ENCODE measurements at places on chromosomes 2 and 18.

DNA sequence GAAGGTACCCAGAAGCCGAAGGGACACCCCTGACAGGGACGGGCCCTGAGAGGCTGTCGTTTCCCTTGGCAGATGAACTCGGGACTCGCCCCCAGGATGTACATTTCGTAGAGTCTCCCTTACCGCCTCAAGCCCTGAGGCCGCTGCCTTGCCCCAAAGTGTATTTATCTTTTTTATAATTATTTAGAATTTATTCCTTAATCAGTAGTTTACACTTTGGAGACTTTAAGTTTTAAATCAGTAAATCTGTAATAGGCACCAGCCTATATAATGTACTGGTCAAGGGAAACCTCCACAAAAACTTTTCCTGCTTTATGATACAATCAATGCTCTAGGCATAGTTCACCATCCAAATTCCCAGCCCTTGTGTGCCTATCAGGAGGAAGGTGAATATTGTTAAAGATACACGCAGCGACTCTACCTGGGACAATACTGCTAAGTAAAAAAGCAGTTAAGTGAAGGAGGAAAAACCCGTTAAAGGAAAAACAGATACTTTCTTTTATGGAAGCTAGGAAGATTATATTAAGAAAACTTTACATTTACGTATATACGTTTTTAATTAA lies 848 bp downstream of the VRK2 start:
- DNase-seq: peak; percentile 48

GRCh38 chr2:150983314-150983897 lies 278.3 kb downstream of the RBM43 start:
- DNase-seq: no peak

GRCh38 chr2:37892436-37893114 lies 32.5 kb upstream of the RMDN2 start:
- peak; percentile 32 for DNase-seq

- DNase-seq: no peak
Measured at GRCh38 chr2:209661286-209661894, 110.2 kb upstream of the UNC80 start.

- peak; percentile 78 for DNase-seq
Measured at GRCh38 chr2:23925702-23926289, 1.1 kb downstream of the ATAD2B start.

DNA sequence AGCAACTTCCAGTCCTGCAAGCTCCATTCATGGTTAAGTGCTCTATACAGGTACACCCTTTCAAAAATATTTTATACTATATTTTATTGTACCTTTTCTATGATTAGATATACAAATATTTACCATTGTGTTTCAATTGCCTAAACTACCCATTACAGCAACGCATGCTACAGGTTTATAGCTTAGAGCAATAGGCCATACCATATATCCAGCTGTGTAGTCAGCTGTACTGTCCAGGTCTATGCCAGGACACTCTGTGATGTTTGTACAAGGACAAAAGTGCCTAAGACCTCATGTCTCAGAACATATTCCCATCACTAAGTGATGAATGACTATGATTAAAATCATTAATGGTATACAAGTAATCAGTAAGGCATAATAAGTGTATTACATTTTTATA lies 368.7 kb downstream of the CMPK2 start:
- DNase-seq: no peak

DNA sequence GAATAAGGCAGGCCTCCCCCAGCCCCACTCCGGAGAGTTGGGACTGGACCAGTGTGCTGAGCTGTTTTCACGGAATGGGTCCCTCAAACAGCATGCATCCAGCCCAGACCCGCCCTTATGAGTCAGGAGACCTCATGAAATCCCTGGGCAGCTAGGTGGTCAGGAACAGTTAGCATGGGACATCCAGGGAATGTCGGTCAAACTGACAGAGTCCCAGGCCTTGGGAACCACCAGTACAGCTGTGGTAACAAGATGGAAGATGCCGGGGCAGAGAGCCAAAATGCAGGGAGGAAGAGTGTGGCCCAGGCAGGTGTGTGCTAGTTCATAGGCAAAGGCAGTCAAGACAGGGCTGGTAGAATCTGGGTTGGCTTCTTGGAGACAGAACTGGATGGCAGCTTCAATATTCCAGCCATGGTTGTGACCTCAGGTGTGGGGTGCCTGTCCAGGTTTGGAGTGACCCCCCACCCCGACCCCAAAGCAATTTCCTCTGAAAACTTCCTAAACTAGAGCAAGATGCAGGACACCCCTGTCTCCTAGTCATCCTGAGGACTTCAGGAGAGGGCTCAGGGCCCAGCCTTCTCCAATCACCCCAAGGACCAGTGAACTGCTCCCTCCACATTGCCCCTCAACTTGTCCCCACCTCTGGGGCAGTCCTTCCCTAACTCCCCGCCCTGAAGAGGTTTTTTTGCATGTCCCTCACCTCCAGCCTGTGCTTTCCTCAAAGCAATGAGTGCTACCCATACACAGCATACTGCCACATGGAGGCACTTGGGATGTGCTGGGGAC lies 46.5 kb downstream of the KCNIP3 start:
- no peak for DNase-seq
